ENCODE measurements at places on chromosomes 7 and 10.

DNA sequence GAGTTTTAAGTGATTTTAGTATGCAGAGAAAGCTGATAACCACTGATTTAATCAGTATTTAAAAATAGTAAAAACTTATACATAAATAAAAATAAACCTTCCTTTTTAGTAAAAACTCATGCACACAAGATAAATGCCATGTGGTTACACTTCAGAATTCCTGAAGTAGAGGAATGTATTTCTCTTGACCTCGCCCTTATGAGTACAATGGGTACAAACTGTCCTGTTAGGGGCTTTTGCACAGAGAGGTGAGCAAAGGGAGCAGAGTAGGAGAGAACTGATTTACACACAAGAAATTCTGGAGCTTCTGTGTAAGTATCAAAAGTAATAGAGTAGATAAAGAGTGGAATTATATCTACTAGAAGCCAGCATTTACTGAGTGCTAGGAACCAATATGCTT, 279.6 kb downstream of the PPP1R3A start:
- DNase-seq = no peak

DNA sequence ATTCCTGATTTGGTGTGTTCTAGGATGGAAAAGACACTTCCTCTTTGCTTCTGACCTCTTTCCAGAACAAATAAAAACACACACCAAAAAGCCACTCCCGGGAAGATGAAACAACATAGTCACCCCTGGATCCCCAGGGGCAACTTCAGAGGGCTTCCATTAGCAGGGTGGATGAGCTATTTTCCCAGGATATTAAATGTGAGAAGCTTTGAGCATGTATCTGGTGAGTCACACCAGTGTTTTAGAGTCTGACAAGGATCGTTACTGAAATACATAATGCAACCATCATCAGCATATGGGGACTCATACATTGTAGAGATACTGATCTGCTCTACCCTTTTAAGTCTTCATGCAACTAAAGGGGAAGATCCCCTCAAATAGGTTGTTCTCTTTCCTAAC, 115.5 kb upstream of the ZNF438 start:
- DNase-seq = no peak

DNA sequence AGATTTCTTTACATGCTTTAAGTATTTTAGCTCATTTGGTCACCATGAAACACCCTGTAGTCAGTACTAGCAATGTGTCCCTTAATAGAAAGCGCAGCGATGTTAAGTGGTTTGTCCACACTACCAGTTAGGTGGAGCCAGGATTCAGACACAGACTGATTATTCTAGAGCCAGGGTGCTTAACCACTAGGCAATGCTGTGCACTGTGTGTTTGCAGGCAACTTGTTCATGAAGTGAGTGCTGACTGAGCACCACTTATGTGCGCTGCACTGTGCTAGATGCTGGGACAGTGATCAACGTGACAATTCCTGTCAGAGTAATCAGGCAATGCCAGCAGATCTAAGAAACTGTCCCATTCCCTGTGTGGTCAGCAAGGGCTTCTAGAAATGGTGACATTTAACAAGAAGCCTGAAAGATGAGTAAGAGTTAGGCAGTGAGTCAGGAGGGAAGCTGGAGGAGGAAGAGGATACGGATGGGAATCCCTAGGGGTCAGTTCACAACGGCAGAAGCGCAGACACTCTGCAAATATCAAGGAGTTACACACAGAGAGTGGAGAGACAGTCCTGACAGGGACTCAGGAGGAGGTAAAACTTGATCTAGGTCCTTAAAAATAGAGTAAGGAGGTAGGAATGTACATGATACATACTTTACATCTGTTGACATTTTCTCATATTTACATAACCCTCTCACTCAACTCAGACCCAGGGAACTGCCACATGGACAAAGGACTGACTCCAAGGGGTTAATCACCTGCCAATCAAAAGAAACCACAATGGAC, 69.7 kb upstream of the EGR2 start:
- no peak for DNase-seq

DNA sequence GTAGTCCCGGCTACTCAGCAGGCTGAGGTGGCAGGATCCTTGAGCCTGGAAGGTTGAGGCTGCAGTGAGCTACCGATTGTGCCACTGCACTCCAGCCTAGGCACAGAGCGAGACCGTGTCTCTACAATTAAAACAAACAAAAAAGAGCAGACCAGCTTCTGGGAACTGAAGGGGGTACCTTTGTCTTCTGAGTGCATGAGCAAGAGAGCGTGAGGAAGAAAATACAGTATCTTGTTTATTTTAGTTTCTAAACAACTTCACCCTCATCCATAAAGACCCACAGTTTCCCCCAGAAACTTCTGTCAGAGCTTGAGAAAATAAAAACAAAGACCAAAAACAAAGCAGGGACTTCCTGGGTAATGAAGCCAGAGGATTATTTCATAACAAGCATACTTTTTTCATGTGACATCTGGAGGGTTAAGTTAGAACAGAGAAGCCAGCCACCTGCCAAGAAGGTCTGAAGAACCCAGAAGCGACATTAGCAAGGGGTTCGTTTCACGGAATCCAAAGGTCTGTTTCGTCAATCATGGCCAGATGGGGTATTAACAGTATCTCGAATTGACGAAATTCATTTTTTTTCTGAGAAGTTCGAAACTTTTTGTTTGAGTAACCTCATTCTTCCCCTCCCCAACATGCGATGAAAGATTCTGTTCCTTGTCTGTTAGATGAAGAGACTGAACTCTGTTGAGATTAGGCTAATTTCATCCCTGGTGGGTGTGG, 10.2 kb upstream of the IL2RA start:
- DNase-seq = no peak

DNA sequence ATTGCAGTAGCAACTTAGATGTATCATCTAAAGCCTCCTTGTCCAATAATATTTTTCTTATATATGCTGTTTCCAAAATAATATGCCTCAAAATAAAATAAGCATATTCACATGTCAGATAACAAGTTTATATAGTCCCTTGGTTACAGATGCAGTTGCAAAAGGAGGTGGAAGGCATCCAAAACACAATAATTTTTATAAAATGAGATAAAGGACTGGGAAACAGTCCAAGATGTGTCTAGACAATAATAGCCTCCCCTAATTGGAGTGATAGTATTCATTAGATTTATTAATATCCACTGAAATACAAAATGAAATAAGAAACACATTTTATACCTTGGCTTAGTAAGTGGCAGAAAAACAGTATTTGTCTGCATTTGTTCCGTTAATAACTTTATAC, 30.3 kb downstream of the BCAP29 start:
- DNase-seq = no peak

- no peak for DNase-seq
Observed at GRCh38 chr10:18222866-18223265, 82.6 kb downstream of the CACNB2 start.

GRCh38 chr10:59206204-59206720, 29.8 kb downstream of the PHYHIPL start:
- DNase-seq = no peak

DNA sequence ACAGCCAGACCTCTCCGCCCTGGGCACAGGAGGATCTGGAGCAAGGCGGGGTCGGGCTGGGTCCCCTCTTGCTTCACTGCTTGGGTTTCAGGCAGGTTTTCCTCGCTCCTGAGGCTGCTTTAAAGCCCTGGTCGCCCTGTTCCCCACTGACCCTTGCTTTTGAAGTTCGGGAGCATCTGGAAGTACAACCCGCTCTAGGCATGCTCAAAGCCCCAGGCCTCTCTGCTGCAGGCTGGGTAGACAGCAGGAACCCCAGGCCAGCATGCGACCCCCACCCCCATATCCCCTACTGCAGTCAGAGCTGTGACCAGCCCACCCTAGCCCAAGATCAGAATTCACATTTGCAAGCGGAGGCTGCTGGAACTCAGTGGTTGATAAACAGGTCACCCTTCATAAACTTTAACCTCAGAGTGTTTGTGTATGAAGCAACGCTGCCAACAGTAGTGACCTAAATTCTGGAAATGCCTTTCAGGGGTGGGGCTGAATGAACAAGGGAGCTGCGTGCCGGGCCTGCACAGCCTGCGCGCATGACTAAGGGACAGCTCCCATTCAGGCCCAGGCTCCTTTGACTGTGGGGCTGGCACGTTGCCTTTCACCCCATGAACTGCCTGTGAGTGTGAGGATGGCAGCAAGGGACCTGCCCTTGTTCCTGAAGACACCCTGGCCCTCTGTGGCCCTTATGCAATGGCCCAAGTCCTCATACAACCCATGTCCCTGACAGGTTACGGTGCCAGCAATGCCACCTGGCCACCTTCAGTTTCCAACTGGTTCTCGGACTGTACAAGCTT, 52.5 kb downstream of the PROSER2 start:
- DNase-seq = no peak

DNA sequence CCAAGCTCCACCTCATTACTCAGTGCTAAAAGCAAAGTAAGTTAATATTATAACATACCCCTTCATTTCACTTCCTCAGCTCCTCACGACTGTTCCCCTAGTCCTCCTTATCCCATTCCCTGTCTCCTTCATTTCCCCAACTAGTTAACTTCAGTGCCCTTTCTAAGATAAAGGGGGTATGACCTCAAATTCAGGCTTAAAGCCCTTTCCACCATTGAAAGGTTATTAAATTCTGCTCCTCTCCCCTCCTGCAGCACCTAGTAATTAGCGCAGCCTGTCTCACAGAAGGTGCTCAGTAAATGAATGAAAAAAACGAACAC, 1.0 kb downstream of the CRPPA start:
- DNase-seq = no peak

GRCh38 chr7:131967216-131967730, 410.8 kb upstream of the PODXL start:
- no peak for DNase-seq

DNA sequence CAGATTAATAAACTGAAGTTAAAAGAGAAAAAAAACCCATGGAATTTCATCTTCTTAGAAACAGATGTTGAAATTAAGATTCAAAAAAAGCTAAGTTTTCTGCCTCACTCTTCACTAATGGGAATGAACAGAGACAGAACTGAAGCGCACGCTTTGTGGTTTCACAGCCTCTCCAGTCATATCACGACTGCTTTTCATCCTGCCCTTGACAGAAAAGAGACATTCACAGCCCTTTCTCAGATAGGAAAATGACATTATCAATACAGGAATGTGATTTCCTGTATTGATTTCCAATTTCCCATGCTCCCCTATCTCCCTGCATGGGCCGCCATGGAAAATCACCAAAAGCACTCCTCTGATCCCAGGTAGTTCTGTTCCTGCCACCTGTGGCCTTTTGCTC, 108.2 kb downstream of the PFKFB3 start:
- DNase-seq = no peak

DNA sequence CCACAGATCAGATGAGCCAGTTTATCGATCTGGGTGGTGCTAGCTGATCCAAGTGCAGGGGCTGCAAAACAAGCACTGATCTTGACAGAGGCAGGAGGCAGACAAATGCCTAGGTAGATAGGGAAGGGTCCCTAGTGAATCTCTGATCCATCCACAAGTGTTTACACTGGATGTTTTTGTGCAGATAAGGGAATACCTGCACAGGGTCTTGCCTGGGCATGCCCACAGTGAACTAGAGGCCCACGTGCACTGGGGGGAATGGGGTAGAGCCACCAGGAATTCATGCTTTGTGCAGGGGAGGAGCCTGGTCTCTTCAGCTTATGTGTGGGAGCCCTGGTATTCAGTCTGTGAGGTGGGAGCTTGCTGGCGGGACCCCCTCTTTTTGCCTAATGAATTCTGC, 50.3 kb downstream of the SDHAF3 start:
- no peak for DNase-seq

DNA sequence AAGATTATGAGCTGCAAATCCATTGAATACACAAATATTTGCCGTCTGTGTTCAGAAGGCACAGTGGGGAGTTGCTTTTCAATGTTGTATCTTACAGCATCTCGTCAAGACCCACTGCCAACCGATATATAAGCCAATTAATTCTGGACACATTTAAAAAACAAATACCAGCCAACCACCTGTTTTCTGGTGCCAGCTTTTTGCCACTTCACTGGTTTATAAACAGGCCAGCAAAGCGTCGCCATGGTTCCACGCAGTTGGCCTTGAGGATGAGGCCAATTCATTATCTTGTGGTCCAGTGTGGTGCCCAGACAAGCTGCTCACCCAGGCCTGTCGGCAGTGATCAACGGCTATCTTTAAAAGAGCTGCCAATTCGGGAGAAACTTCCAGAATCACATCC, 321.0 kb downstream of the TCERG1L start:
- peak; percentile 86 for DNase-seq
